ENCODE measurements at places on chromosomes 11 and 22. TPM values are rescaled to one million over a fixed set of nuclear protein-coding genes. Genes with fewer than 3 reads are reported as not detected.
A peak's percentile ranks its signal among the peaks of the same experiment; 100 is the strongest.

PMM1 gene
- 34.8 TPM for polyA plus RNA-seq

MYBPC3 gene
- 425 TPM for polyA plus RNA-seq

DNA sequence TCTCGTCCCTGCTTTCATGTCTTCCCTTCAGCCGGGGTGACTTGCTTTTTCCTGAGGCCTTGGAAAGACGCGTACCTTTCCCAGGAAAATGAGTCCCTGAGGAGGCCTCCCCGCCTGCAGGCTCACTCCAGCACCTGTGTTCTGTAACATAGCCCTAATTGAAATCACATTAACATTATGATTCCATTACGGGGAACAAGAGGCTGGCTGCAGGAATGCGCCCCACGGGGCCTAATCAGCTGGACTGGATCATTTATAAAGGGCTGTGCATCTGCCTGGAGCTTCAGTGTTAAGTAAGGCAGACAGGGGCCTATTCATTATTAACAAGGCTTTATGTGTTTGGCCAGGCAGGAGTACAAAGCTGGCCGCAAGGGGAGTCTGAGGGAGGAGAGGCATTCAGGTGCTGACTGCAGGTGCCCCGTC, 41.9 kb upstream of the TSPAN18 start:
- no peak for DNase-seq
- no peak overlapping the region for H3K27ac ChIP-seq
- H3K36me3 ChIP-seq, result no peaks in the 10 kb centered on the region
- no peaks in the 10 kb centered on the region for H3K27me3 ChIP-seq
- H3K4me3 ChIP-seq, result no peak overlapping the region

GPR83 gene
- polyA plus RNA-seq, result 0.04 TPM

GRCh38 chr11:120004723-120005122, 133.2 kb downstream of the TRIM29 start:
- H3K27ac ChIP-seq, result no peak overlapping the region
- H3K4me1 ChIP-seq, result no peaks in the 10 kb centered on the region
- no peak overlapping the region for H3K4me3 ChIP-seq
- H3K27me3 ChIP-seq, result peaks cover 24% of the 10 kb centered on the region
- no peak for DNase-seq

DNA sequence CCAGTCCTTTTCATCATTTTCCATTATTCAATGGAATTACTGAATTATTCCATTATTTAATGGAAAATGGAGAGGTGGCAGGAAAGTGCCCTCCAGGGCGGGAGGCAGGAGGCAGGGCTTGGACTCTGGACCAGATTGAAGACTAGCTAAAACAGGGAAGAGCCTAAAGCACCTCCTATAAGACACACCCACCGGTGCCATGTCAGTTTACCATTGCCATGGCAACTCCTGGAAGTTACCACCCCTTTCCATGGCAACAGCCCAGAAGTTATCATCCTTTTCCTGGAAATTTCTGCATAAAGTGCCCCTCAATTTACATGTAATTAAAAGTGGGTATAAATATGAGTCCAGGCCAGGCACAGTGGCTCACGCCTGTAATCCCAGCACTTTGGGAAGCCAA, 443.7 kb downstream of the TBC1D22A start:
- H3K27me3 ChIP-seq, result no peaks in the 10 kb centered on the region
- no peak for DNase-seq
- H3K4me1 ChIP-seq, result no peaks in the 10 kb centered on the region

DNA sequence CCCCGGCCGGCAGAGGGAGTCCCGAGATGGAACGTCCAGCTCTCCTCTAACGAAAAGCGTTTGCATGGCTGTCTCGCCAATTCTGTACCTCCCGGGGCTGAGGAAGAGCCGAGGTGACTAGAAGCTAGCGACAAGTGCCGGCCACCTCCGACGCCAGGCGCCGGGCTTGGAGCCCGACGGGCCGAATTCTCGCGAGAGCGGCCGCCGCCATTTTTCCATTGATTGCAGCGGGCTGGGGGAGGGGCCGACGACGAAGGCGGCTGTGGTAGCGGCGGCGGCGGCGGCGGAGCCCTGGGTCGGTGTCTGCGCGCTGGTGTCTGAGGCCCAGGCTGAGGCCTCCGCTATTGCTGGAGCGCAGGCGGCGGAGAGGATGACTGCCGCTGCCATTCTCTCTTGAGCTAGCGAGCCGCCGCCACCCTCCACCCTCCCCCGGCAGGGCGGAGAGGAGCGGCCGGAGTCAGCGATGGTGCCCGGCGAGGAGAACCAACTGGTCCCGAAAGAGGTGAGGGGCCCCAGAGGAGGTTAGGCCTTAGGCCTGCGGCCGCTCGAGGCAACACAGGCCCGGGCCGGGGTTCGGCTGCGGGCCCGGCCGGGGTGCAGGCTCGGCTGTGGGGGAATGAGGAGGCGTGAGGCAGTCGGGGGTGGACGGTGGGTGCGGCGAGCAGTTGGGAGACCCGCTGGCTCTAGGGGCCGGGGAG, at the start of gene USP47:
Gene USP47, plus strand, starts transcription at position 250 of the 698 bp plus-strand sequence. Its CDS starts 214 bp downstream, at position 464.
- no peaks in the 10 kb centered on the region for H3K27me3 ChIP-seq
- peaks cover 45% of the 10 kb centered on the region for H3K4me1 ChIP-seq
- peak; percentile 94 for DNase-seq
- H3K4me3 ChIP-seq, result peak within 1 kb of the TSS; percentile 78
- H3K36me3 ChIP-seq, result no peaks in the 10 kb centered on the region

SOX6 gene
- polyA plus RNA-seq, result 1.5 TPM

- H3K36me3 ChIP-seq, result no peaks in the 10 kb centered on the region
- H3K27ac ChIP-seq, result no peak overlapping the region
- no peak overlapping the region for H3K4me3 ChIP-seq
- no peak for DNase-seq
- H3K4me1 ChIP-seq, result no peaks in the 10 kb centered on the region
Measured at GRCh38 chr11:117931971-117932370, 2.8 kb upstream of the TMPRSS13 start.

- H3K27me3 ChIP-seq, result no peaks in the 10 kb centered on the region
- peaks cover 58% of the 10 kb centered on the region for H3K4me1 ChIP-seq
- H3K4me3 ChIP-seq, result peak overlapping the region; percentile 88
- DNase-seq, result no peak
- H3K36me3 ChIP-seq, result no peaks in the 10 kb centered on the region
Measured at GRCh38 chr22:38315823-38316363, 1.3 kb downstream of the CSNK1E start.

GRCh38 chr22:21051831-21052400, 6.2 kb downstream of the LRRC74B start:
- H3K4me3 ChIP-seq, result no peak overlapping the region
- no peak overlapping the region for H3K27ac ChIP-seq
- DNase-seq, result no peak
- H3K36me3 ChIP-seq, result no peaks in the 10 kb centered on the region
- H3K4me1 ChIP-seq, result no peaks in the 10 kb centered on the region

- no peak overlapping the region for H3K4me3 ChIP-seq
- H3K27me3 ChIP-seq, result no peaks in the 10 kb centered on the region
- H3K27ac ChIP-seq, result no peak overlapping the region
- H3K36me3 ChIP-seq, result no peaks in the 10 kb centered on the region
- H3K4me1 ChIP-seq, result no peaks in the 10 kb centered on the region
Measured at GRCh38 chr11:31895926-31896325, 84.8 kb upstream of the PAX6 start.

RASD2 gene
- polyA plus RNA-seq, result 3.7 TPM

SREBF2 gene
- polyA plus RNA-seq, result 39.4 TPM

DNA sequence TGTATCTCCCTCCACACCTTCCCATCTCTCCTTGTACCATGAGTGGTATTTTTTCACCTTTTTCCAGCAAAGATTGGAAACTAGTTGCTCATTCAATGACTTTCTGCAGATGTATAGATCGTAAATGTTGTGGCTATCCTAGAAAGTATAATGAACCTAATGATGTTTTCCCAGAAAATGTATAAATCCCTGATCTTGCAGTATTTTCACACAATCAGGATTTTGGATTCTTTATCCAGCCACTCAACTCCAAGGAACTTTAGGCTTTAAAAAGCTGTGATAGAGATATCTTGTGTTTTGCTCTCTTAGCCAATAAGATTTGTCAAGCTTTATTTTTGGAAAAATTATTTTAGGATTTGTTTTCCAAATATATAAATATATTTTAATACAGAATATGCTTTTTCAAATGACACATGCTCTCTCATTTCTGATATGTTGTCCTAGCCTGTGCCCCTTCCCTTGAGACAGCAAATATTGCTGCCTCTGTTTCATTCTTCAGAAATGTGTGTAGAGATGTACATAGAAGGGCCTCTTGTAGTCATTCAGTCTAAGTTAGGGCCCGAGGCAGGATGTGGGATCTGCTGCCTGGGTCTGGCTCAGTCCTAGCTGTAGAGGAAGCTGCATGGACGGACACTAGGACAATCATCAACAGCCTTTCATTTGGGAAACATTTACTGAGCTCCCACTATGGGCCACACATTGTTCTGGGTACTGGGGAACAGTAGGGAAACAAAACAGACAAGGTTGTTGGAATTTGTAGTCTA, 62.4 kb downstream of the NAV2 start:
- H3K4me3 ChIP-seq, result no peak overlapping the region
- H3K27me3 ChIP-seq, result no peaks in the 10 kb centered on the region
- no peak overlapping the region for H3K27ac ChIP-seq
- H3K36me3 ChIP-seq, result no peaks in the 10 kb centered on the region
- no peak for DNase-seq
- H3K4me1 ChIP-seq, result peaks cover 13% of the 10 kb centered on the region

GRCh38 chr22:33302049-33302545, 243.9 kb upstream of the SYN3 start:
- peak overlapping the region; percentile 3 for H3K4me3 ChIP-seq
- H3K4me1 ChIP-seq, result peaks cover 11% of the 10 kb centered on the region
- peak overlapping the region; percentile 75 for H3K27ac ChIP-seq
- H3K27me3 ChIP-seq, result no peaks in the 10 kb centered on the region
- no peaks in the 10 kb centered on the region for H3K36me3 ChIP-seq
- peak; percentile 89 for DNase-seq

- H3K27ac ChIP-seq, result no peak overlapping the region
- DNase-seq, result no peak
- peaks cover 11% of the 10 kb centered on the region for H3K4me1 ChIP-seq
- H3K27me3 ChIP-seq, result no peaks in the 10 kb centered on the region
Measured at GRCh38 chr11:106785913-106786650, 232.2 kb downstream of the GUCY1A2 start.

DGCR6 gene
- 3.5 TPM for polyA plus RNA-seq

Measured in heart left ventricle (tissue), 16 donors.